ENCODE measurements at places on chromosomes 3 and 15.
A peak's percentile ranks its signal among the peaks of the same experiment; 100 is the strongest.

- peak; percentile 21 for DNase-seq
Measured at GRCh38 chr3:65130782-65131181, 443.0 kb upstream of the ADAMTS9 start.

- no peak for DNase-seq
Measured at GRCh38 chr15:58669108-58669507, 80.4 kb downstream of the ADAM10 start.

- DNase-seq, result no peak
Measured at GRCh38 chr15:63544258-63545026, 40.0 kb downstream of the USP3 start.

DNA sequence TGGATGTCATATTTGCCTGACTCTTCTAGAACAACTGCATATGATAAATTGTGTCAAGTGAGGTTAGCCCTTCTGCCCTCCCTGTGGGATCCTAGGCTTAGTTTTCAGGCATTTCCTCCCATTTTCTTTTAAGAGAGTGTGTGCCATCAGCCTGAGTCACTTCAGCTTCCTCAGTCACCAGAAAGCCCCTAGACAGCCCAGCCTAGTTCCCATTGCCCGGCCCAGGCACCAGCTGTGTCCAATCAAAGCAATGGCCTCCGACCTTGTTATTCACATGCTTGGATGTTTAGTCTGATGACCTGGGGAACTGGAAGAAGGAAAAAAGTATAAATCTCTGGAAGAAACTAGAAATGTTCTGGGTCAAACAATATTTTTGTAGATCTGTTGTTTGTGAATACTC lies 221.9 kb upstream of the LRIG1 start:
- DNase-seq, result no peak

DNA sequence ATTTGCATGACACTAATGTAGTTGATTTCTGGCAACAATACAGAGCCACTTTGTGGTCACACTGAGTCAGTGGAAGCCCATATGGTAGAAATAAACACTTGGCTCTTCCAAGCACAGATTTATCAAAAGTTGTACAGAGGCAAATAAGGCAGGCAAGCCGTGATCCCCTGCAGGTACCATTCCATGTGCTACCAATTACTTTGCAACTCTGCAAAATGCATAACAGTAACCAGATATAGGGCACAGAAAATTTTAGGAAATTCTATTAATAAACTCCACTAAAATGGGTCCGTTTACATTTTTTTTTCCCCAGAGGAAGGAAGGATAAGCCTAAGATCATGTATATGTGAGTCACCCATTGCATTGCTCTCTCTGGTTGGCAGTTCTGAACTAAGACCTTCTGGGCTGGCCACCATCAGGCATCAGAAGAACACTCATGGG lies 103.1 kb upstream of the PTX3 start:
- peak; percentile 98 for DNase-seq

Data from fibroblast of skin of left quadriceps (primary cell).